ENCODE measurements at places on chromosomes 1 and 21.

DNA sequence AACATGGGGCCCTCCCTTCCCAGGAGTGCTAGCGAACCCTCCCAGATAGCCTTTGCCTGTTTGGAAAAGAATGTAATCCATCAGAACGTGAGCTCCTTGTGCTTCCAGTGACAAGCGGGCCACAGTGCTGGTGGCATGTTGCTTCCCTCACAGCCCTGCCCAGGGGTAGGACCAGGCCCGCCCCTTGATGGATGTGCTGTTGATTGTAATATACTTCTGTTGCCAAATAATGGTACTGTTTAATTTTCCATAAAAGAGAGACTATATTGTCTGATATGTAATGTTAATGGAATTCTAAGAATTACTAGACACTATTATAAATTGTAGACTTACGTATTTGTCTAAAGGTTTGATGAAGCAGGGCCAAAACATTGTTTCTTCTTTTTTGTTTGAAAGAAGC lies 16.4 kb downstream of the ATP5PO start:
- no peak for DNase-seq

GRCh38 chr1:17538428-17539117 lies 925 bp upstream of the ARHGEF10L start:
- DNase-seq = no peak

GRCh38 chr1:232016616-232017015 lies 390.0 kb downstream of the DISC1 start:
- DNase-seq = no peak

DNA sequence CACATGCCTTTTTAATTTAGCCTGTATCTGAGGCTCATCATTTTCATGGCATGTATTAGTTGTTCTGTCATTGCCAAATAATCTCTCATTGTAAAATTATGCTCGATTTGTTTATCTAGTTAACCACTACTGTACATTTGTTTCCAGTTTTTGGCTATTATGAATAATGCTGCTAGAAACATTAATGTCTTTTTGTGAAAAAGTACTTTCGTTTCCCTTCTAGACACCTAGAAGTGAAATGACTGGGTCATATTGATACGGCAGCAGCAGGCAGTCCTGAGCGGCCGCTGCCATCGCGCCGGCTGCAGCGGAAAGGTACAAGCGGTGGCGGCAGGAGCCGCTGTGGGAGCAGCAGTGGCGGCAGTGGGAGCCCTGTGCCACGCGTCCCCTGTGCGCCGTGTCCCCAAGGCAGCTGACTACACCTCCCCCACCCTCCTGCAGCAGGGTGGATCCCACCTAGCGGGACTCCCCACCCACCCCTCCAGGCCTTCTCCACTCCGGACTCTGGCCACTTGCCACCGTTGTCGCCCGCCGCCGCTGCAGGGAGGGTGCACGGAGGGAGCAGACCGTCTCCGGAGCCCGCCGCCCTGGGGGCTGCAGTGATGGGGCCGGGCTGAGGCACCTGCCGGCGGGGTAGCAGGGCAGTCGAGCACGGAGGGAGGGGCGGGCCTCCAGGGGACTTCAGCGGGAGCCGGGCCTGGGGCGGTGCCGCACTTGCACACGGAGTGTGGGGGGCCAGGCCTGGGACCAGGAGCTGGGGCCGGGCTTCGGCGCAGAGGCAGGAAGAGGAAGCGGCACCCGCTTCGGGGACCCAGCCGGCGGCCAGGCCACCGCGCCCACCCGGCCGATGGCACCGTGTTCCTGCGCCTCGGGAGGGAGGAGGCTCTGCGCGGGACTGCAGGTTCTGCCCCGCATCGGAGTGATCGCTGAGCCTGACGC lies 66.8 kb upstream of the RGS7 start:
- DNase-seq = no peak

GRCh38 chr1:159441360-159441759 lies 1.8 kb downstream of the OR10J1 start:
- no peak for DNase-seq

- no peak for DNase-seq
These were observed 78.4 kb downstream of the CASZ1 start for GRCh38 chr1:10718083-10718415.

DNA sequence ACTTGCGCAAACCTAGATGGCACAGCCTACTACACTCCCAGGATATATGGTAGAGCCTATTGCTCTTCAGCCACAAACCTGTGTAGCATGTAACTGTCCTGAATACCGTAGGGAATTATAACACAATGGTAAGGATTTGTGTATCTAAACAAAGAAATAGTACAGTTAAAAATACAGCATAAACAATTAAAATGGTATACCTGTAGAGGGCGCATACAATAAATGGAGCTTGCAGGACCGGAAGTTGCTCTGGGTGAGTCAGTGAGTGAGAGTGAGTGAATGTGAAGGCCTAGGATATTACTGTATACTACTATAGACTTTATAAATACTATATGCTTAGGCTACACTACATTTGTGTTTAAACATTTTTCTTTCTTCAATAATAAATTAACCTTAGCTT lies 99.3 kb downstream of the PLD5 start:
- no peak for DNase-seq

DNA sequence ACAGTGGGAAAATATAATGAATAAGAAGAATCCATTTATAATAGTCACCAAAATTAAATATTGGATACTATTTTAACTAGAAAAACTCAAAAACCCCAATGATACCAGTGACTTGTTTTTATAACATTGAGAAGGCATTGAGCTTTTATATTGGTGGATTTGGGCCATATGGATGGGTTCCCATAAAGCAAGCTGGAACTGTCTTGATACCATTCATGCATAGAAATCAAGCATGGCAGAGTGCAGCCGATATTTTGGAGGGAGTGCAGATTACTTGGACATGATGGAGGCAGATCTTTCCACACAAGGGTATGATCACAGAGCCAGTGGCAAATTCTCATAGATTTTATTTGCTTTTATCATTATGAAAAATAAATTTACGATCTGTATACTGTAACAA lies 3.8 kb upstream of the RWDD3 start:
- DNase-seq = no peak

DNA sequence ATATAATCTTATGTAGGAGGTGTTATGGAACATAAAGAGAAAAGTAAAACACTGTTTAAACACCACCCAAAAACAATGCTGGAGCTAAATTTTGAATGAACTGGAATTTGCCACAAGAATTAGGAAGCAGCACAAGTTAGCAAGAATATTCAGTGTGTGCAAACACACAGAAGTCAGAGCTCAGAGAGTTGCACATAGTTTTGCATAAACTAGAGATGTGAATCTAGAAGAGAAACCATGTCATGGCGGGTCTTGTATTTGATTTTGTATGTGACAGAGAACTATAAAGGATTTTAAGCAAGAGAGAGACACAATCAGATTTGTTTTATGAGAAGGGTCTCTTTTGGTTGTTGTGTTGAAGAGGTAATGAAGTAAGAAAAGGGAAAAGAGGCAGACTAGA lies 38.2 kb downstream of the SELENOF start:
- no peak for DNase-seq

GRCh38 chr1:79663916-79664315 lies 657.4 kb upstream of the ADGRL4 start:
- DNase-seq = no peak

DNA sequence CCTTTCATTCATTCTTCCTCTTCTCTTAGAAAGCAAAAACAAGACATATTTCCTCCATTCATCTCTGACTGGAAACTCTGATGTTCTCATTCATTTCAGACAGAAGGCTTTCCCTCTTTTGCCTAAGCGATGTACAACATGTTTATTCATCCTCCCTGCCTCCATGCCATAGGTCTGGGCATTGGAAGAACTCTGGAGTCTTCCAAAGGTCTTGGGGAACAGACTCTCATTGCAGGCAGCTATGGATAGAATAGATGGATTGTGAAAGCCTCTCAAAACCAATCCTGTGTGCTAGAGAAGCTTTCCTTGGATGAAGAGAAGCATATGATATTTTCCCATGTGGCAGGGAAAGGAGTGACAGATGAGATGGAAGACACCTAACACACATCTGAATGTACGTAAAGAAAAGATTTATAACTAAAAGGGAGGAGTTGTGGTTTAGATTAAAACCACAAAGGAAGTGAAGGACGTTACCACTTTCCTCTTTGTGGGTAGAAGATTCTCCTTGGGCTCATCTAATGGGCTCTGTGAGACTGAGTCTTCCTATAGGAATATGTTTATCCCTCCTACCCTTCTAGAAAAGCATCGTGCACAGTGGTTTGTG lies 38.7 kb downstream of the BCL9 start:
- DNase-seq = no peak

GRCh38 chr1:193733674-193734073 lies 547.3 kb upstream of the B3GALT2 start:
- no peak for DNase-seq

- DNase-seq = no peak
These were observed 20.8 kb upstream of the EFNA1 start for GRCh38 chr1:155106862-155107261.

DNA sequence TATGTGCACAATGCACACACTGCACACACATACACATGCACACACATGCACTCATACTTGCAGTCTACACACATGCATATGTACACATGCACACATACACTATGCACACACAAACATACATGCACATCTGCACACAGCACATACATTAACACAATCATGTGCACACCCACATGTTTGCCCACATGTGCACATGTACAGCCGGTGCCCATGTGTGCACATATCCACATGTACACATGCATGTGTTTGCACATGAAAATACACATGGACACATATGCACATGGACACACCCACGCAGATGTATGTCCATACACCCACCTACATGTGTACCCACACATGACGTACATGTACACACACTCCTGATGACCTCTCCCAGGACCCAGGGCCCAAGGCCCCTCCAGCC lies 105.1 kb upstream of the ACTRT2 start:
- no peak for DNase-seq

DNA sequence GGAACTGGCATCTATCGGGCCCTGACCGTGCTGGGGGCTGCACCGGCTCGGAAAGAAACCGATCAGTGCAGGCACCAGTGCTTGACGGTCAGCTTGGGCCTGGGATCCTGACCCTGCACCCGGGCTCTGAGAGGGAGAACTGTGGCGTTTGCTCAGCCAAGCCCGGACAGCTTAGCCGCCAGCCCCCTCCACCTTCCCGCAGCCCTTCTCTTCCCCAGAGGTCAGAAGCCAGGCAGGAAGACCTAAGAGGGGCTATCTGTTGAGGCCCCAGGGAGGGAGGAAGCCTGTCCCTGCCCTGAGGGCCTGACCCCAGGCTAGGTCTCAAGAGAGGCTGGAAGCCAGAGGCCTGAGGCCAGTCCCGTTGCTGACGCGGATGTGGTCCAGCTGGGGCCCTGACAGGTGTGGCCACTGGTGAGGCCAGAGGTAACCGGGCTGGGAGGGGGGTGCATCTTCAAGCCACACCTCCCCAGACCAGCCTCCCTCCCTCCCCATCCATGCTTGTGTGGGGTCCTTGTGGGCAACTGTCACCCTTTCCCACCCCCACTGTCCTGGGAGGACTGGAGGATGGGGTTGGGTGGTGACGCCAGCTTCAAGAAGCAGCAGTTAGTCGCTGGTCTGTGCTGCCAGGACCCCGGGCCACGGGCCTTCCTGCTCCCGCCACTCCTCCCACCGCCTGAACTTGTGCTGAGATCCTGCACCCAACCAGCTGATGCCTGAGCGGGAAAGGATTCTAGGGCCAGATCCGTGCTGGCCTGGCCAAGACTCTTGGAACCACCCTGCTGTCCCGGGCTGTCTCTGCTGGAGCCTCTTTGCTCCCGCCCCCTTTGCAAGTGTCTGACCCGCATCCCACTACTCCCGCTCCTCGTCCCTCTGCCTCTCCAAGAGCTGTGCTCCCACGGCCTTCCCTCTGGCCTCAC lies 2.6 kb upstream of the DVL1 start:
- DNase-seq = no peak

- DNase-seq = no peak
These were observed 210.9 kb downstream of the TGFB2 start for GRCh38 chr1:218556016-218556415.

- DNase-seq = no peak
These were observed 699 bp upstream of the NES start for GRCh38 chr1:156677616-156678596.

GRCh38 chr1:92968138-92969032 lies 7.1 kb upstream of the DIPK1A start:
- no peak for DNase-seq

DNA sequence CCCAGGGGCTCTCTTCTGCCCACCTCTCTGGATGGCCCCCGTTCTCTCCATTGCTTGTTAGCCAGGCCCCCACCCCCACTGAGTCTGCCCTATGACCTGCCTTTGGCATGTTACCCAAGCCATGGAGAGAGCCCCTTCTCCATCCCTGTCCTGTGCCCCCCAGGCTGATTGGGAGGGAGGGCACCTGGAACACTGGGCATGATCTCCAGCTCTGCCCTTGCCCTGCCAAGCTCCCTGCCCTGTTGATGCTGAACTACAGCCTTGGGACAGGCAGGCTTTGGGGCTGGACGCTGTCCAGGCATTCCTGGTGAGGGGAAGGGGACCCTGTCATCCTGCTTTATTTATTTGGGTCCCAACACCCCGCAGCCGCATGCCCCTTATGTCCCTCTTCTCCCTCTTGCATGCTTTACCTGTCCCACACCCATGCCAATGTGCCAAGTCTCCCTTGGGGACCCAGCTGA lies 10.7 kb downstream of the TRIM46 start:
- no peak for DNase-seq

DNA sequence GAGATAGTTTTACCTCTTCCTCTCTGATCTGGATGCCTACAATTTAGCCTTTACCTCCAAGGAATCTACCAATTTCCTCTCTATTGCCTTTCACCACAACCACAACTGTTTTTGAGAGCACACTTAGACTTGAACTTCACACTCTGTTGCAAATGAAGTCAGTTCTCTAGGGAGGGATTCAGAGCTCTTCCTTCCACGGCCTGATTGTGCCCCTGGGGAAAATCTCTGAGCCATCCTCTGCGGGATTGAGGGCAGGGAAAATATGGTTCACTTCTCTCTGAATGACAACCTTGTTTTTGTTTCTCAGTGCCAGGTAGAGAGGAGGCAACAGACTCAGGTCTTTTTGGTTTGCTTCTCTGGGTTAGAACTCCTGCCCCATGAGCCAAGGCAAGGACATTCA lies 35.4 kb upstream of the BCL10 start:
- no peak for DNase-seq

DNA sequence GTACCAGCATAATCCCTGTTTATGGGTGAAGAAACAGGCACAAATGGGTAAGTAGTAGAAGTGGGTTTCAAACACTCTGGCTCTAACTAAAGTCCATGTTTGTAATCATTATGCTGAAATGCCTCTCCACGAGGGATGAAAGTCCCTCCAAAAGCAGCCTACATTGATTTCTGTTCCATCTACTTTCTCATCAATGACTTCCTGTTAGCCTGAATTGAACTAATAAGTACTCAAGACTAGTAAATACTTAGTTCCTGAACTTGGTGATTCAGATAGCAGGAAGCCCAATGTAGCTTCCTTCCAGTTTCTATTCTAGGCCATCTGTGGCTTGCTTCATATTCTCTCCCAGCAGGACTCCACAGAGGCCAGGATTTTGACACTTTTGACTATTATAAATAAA lies 11.3 kb upstream of the BACH1 start:
- DNase-seq = no peak

GRCh38 chr1:92940541-92940940 lies 20.7 kb downstream of the DIPK1A start:
- no peak for DNase-seq

Measured in activated CD8-positive, alpha-beta memory T cell treated with anti-CD3 and anti-CD28 coated beads for 48 hours (primary cell).